ENCODE measurements at places on chromosomes 16 and 17.
A peak's percentile ranks its signal among the peaks of the same experiment; 100 is the strongest.

DNA sequence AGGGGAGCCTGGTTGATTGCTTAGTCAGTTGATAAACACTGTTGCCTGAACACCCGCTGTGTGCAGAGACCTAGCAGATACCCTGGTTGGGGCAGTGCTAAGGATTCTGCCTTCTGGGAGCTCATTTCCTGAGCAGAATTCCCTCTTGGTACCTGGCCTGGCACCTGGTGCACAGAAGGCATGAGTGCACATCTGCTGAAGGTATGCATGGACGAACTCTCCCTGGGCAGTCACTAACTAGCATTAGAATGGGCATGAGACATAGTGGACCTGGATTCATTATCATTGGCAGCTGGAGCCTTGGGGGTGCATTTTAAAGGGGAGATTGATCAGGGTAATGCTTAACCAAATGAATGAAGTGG is 13.1 kb downstream of the ADCY7 start:
- DNase-seq: no peak

DNA sequence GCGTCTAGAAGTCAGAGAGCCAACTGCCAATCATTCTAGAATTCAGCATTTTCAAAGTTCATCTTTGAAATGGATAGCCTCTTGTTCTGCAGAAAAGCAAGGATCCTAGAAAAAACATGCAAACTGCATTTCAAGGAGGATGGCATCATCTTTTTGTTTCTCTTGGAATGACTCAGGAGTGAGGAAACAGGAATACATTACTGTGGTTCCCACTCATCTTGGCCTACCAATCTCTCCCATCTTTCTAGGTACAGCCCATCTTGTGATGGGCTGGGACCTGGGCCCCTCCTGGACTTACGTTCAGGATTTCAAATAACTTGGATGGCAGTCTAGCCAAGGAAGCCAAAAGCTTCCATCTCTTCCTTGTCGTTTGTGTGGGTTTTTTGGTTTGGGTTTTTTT is 363.4 kb downstream of the CDH13 start:
- DNase-seq: no peak

DNA sequence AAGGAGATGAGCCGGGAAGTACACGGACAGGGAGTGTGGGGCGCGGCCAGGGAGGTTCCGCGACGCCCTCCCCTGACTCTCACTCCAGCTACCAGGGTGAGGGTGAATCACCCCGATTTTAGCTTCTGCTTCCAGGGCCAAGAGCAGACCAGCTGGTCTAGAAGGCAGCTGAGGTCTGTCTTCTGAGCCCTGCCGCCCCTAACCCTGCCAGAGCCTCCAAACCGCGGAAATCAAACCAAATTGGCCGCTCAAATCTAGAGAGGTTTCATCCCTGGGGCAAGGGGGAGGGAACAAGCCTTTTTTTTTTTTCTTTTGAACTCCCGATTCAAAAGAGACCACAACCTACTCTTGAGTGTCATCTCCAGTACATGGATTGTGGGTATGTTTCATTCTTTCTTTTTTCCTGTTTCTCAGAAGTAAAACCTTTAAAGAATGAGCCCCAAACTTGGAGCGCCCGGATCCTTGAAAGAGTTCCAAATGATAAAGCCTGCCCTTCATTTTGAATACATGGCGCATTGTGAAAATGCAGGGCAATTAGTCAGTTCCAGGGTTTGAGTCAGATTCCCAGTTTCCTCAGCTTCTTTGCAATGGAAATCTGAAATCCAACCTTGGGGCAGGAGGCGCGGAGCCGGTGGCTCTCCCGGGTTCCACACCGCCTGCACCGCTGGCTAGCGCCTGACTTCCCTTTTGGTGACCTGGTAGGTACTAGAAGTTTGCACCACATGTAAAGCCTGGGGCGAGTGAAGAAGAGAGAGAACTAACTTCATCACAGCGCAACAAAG is 16.5 kb upstream of the ZFHX3 start:
- DNase-seq: no peak

DNA sequence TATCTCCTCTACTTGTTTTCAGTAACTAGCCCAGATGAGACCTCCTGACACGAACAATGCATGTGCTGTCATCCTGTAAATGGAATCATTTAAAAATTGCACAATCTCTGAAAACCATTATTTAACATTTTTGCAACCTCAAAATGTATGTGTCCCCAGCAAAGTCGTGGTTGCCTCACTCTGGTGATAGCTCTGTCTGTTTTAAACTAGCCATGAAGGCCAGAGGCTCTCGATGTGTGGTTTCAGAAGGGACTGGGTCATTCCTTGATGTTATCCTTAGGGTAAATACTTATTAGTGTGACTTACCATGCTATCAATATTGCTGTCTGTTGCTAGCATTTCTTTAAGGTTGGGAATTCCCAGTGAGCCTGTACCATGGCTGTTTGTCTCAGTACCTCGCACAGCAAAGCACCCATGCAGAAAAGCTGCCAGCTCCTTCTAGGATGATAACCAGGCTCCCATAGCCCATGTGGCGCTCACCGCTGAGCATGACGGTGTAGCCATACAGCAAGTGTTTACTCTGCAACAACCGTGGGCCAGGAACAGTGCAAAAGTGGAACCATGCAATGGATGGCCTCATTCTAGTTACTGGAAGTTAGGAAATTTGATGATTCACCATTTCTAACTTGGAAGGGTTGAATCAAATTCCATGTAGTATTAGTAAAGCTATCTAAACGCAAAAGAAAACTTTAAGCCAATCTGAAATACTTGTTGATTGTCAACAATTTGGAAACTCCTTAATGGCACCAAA is 2.9 kb upstream of the PGS1 start:
- DNase-seq: no peak

DNA sequence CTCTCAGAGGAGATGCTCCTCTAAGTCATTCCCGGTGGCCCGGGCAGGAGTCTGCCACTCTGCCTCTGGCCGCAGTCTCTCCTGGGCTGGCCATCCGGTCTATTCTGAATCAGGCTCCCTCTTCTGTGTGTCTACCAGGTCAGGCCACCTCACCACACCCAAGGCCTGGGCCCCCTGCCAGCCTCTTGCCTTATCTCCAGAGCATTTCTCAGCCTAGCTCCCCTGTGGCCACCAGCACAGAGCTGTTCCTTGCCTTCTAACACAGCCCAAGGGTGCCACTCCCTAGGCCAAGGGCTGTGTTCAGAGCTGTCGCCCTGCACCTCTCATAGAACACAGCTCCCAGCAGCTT is 55.3 kb downstream of the MYO18A start:
- no peak for DNase-seq

GRCh38 chr17:46115699-46116098 is 77.5 kb downstream of the KANSL1 start:
- no peak for DNase-seq

GRCh38 chr16:10385725-10386516 is at the start of gene ATF7IP2:
Gene ATF7IP2, plus strand, starts transcription at chr16:10386061. Its CDS starts 44,560 bp downstream, at chr16:10430621.
- peak; percentile 80 for DNase-seq

GRCh38 chr17:36212966-36213365 is 2.1 kb downstream of the CCL4L2 start:
- DNase-seq: no peak

DNA sequence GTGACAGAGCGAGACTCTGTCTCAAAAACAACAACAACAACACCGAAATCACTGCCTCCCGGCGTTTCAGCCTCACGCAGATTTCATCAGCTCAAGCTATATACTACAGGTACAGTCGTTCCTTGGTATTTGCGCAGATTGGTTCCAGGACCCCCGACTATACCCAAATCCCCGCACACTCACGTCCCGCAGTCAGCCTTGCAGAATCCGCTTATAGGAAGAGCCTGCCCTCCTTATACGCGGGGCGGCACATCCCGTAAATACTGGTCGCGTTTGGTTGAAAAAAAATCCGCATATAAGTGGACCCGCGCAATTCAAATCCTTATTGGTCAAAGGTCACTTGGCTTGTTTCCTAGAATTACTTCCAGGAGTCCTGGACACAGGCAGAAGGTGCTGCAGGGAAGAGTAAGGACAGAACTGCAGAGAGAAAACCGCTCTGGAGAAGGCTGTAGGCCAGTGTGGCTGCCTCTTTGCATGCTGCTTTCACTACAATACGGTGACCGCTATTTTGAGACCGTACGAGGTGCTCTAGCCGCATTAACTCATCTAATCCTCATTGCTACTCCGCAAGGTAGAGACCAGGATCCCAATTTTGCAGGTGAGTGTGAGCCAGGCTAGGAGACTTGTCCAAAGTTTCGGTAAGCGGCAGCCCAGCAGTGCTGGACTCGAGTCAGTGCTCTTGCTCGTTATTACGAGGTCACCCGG is 718 bp downstream of the NDUFAB1 start:
- no peak for DNase-seq

DNA sequence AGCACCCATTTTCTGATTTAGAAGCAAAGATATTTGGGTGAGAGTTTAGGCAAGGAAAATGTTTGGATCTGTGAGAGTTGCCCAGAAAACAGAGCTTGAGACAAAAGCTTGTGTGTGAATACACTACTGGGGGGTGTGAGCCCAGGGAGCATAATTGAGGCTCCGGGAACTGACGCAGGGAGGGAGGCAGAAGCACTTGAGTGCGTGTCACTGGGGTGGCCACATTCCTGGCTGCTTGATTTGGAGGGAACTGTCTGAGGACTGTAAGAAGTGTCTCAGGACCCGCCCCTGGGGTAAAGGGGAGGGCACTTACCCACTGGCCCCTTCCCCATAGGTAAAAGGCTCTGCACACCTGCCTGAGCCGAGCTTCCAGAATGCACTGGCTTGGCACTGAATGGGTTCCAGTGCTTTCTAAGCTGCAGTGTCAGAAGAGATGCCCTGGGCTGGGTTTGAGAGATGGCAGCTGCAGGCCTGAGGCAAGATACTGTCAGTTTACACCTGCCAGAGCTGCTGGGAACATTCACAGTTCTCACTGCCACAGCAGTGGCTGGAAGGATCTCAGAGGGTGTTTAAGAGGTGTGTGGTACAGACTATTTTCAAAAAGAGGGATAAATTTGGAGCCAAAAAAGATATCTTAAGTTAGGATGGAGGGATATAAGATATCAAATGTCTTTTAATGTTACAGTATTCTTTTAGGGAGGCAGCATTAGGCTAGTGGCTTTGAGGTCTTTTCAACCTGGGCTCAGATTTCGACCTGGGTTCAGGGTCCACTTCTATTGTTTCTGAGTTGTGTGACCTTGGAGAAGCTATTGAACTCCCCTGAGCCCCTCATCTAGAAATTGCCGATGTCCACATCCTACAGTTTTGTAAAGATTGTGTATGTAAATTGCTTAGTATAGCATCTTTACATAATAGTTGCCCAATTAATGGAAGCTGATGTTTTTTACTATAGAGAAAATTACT is 6.9 kb upstream of the TEX2 start:
- DNase-seq: no peak

GRCh38 chr17:61495161-61495857 is 43.1 kb downstream of the TBX4 start:
- DNase-seq: no peak

GRCh38 chr16:78396046-78396445 is 296.6 kb downstream of the WWOX start:
- no peak for DNase-seq

DNA sequence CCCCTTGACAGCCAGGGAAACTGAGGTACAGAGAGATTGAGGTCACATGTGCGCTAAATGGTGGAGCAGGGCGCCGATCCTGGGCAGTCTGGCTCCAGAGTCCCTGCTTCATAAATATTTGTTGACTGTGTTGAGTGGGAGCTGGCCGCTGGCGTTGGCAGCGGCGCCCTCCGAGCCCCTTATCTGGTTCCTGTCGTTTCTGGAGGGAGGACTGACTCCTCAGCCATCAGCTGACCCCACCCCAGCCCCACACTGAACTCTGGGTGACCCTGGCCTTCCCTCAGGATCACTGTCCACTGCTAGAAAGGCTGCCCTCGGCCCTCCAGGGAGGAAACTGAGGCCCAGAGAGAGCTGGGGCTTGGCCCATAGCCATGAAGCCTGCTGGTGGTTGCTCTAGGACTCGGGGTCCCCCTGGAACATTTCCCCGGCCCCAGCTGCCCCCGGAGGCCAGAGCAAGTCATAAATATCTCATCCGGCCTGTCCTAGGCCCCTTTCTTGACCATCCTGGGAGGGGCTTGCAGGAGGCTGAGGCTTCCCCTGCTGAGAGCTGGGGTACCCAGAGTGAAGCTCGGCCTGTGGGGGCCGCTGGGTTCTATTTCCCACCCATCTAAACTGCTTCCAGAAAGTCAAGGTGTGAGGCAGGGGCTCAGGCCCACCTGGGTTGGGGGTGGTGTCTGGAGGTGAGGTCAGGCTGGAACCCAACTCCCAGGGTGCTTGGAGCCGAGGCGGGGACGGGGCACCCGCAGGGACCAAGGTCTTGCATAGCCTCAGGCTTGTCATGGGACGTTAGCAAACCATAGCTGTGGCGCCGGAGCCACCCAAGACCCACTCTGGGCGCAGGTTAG is 51.7 kb upstream of the GSE1 start:
- no peak for DNase-seq

GRCh38 chr16:30018731-30019158 is 4.3 kb upstream of the C16orf92 start:
- DNase-seq: no peak

DNA sequence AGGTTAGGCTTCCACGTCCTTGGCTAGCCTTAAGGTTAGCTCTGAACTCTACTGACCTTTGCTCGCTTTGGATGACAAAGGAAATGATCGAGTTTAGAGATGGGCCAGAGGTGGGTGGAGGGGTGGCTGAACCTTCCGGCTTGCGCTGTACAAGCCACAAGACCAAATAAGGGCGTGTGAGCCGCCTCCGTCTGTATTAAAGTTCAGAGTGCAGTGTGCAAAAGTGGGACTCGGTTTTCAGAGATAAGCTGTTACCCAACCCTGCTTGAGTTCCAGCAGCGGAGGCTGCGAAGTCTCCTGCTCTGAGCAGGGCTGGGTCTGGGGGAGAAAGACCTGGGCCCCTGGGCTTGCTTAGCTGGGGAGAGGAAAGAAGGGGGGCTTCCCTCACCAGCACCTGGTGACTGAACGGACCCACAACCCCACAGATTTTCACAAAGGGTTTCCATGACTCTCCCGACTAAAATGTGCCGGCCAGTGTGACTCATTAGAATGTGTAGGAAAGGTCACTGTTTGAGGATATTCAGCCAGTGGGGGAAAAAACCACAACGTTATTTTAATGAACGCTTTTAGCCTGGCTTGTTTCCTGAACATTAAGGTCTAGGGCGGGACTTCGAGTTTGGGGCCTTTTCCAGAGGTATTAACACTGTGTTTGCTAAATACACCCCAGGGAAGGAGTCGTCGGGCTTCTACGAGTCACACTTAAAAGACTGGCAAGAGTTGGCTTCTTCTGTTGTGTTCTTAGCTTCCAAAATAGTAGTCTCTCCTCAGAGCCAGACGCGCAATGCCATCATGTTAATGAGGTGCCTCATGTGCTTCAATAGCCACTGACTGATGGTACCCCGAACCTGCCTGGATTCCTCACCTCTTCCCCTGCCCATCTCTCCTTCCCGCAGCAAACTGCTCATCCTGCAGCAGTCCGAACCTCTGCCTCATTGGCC is 67.0 kb downstream of the CENPV start:
- DNase-seq: peak; percentile 55

DNA sequence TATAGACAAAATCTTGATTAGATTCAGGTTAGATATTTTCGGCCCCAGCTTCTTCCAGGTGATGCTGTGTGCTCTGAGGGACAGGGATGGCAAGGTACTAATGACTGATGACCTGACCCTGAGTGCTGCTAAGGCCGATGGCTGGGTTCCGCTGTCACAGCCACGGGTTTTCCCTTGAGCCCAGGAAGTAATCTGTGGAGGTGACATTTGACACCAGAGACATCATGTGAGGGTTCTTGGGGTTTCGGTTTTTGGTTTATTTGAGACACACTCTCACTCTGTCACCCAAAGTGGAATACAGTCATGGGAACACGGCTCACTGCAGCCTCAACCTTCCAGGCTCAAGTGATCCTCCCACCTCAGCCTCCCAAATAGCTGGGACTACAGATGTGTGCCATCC is 9.8 kb downstream of the OTOP3 start:
- no peak for DNase-seq

- DNase-seq: no peak
These were observed 142.7 kb upstream of the C17orf78 start for GRCh38 chr17:37233036-37233435.

Data from stimulated activated CD4-positive, alpha-beta T cell treated with anti-CD3 and anti-CD28 coated beads, Interleukin-15, amount 100 ng/mL, for 1 hour (primary cell).